ENCODE measurements at places on chromosomes 6 and 20.

- no peak for DNase-seq
Measured at GRCh38 chr6:32941214-32941768, 463 bp upstream of the HLA-DMB start.

- no peak for DNase-seq
Measured at GRCh38 chr6:54737247-54737646, 109.3 kb upstream of the FAM83B start.

GRCh38 chr20:63091901-63092659 lies 85.3 kb upstream of the BHLHE23 start:
- DNase-seq: no peak

DNA sequence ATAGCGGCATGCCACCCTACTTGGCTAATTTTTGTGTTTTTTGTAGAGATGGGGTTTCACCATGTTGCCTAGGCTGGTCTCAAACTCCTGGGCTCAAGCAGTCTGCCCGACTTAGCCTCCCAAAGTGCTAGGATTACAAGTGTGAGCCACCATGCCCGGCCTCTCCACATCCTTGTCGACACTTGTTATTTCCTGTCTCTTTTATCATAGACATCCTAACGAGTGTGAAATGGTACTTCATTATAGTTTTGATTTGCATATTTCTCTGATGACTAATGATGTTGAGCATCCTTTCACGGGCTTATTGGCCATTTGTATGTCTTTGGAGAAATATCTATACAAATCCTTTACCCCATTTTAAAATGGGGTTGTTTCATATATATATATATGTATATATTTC lies 39.0 kb upstream of the ASXL1 start:
- DNase-seq: no peak

GRCh38 chr20:62805155-62805710 lies 598 bp downstream of the OGFR start:
- no peak for DNase-seq

- no peak for DNase-seq
Measured at GRCh38 chr6:72286911-72287311, 335.0 kb upstream of the KCNQ5 start.

- DNase-seq: no peak
Measured at GRCh38 chr20:50438986-50439407, 71.2 kb upstream of the PTPN1 start.

DNA sequence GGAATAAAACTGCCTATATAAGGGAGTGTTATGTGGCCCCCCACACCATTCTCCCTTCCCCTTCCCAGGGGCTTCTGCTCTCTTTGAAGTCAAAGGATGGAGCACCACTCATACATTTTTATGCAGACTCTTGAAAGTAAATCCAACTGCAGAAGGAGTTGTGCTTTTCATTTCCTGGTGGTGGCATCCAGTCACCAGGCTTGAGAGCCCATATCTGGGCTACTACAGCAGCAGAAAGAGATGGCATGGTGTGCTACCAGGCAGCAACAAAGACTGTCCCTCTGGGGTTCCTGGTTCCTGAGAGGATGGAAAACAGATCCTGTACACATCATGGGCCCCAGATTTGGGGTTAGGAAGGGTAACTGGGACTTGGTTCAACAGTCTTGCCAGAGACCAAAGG lies 226.4 kb downstream of the CLIC5 start:
- DNase-seq: no peak

- DNase-seq: no peak
Measured at GRCh38 chr20:32709632-32710121, 33.6 kb downstream of the COMMD7 start.

GRCh38 chr6:155004017-155004416 lies 8.9 kb downstream of the TIAM2 start:
- no peak for DNase-seq

GRCh38 chr6:133286765-133287164 lies 45.6 kb downstream of the EYA4 start:
- DNase-seq: peak; percentile 25

DNA sequence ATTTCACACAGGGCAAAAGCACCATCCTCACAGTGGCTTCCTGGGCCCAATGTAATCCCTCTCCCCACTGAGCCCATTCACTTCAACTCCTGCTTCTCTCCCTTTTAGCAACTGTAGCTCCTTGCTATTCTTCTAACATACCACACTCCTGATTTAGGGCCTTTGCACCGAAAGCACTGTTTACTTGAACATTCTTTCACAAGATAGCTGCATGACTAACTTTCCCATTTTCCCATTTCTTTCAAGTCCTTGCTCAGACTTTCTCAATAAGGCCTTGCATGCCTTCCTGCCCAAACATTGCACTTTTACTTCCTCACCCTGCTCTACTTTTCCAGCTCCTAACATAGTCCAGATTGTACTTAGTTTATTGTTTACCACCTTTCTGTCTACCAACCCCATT lies 73.0 kb downstream of the SHPRH start:
- DNase-seq: no peak

DNA sequence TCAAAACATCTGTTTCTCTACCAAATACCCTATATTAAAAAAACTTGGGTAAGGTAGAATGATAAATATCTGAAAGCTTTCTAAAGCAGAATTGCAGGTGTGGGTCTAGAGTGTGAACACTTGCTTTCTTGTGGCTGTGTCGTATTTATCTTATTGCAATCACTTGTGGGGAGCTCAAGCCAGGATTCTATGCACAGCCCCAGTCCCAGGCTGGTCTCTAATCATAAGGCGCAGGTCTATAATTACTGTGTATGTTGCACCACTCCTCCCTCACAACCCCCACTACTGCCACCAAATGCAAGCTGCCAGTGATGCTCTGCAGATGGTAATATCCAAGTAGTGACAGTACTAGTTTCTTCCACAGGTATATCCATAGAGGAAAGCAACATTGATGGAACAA lies 2.2 kb upstream of the E2F3 start:
- no peak for DNase-seq

GRCh38 chr20:58650181-58650775 lies 805 bp upstream of the STX16 start:
- DNase-seq: no peak

GRCh38 chr6:32857156-32857891 lies 3.3 kb downstream of the PSMB9 start:
- DNase-seq: no peak

DNA sequence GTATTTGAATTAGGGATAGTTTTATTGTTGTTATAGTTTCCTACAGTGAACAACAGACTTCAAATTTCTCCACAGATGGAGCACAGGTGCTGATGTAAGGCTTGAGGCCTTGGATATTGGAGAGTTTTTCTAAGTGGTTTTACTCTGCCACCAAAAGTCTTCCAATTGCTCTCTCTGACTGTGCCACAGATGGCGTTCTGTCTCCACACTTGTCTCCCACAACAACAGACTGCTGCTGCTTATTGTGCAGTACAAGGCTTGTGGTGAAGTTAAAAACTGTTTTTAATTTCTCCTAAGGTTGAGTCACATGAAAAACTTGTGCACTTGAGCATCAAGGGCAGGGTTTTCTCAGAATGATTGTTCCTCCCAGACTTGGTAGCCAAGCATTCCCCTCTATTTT lies 460.9 kb upstream of the KHDRBS2 start:
- DNase-seq: peak; percentile 43

- DNase-seq: no peak
Measured at GRCh38 chr6:12291839-12292604, 1.9 kb downstream of the EDN1 start.

DNA sequence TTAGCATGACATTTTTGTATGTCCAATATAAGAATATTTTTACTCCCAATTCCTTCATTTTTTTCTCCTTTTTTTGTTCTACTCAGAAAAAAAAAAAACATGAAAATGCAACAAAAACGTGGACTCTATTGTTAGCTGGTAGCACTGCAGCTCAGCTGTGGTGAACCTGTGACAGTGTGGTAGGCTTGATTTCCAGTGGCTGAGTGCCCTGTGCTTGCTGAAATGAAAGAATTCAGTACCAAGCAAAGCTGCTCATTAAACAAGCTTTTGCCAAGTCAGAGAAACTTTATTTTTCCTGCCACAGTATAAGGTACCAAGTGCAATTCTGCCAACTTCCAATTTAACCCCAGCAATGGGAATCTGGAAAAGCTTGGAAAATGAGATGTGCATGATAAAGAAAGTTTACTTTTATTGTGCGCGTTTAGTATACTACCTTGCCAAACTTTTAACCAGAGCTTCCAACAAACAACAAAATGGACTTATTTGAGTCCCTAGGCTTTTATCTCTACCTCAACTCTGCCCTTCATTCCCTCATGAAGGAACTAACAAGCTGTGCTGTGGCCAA lies 215.2 kb downstream of the SLC35F1 start:
- no peak for DNase-seq

- no peak for DNase-seq
Measured at GRCh38 chr6:106790935-106791334, 161.6 kb downstream of the QRSL1 start.

- peak; percentile 26 for DNase-seq
Measured at GRCh38 chr6:164106345-164106769, 691.8 kb downstream of the QKI start.

DNA sequence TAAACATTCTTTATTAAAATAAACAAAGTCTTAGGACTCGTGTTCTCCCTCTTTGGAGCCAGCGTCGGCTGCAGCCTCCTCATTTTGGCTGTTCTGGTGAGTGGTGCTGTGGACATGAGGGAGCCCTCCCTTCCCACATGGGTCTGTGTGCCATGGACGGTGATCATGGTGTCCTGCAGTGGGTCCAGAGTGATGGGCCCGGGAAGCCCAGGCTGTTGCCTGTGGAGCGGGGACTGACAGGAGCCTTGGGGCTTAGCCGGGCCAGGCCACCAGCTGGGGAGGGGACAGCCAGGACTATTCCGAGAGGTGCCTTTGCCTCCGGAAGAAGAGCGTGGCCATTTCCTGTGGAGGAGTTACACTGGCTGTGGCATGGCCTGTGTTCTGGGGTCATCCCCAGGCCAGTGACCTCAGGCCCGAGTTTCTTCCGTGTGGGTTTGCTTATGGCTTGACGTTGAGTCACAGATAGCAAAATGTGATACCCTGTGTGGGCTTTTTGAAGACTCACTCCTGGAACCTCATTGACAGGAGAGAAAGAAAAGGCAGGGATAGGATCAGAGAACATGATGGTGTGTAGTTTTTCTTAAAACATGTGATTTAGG lies 153.4 kb downstream of the DTNBP1 start:
- DNase-seq: no peak

DNA sequence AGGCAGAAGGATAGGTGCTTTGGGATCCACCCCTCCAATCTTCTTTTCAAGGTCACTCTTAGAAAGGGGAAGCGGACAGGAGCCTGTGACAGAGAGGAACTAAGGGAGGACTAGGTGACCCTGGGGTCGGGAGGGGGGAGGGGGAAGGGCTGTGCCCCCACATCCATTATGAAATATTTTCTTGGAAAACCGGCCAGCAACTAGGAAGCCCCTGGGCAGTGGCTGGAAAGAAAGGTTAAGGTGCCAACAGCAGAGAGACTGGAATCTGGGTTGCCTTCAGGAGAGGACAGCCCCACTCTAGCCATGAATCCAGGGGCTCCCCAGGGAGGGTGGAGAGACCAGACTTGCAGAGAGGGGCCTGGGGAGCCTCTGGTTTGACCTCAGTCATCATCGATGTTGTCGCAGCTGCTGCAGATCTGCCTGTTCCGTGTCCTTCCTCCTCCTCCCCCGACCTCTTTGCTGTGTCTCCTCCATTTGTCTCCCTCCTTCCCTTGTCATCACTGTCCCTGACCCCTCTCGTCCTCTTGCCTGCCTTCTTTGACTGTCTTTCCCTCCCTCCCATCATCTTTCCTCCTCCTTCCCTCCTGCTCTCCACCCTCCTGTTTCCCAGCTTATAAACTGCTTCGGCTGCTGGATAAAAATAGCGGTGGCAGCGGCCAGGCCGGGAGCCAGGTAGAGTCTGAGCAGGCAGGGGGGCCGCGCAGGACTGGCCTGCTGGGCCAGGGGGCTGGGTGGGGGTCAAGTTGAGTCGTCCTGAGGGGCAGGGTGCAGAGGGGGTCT lies 3.2 kb downstream of the SLC29A1 start:
- DNase-seq: no peak

DNA sequence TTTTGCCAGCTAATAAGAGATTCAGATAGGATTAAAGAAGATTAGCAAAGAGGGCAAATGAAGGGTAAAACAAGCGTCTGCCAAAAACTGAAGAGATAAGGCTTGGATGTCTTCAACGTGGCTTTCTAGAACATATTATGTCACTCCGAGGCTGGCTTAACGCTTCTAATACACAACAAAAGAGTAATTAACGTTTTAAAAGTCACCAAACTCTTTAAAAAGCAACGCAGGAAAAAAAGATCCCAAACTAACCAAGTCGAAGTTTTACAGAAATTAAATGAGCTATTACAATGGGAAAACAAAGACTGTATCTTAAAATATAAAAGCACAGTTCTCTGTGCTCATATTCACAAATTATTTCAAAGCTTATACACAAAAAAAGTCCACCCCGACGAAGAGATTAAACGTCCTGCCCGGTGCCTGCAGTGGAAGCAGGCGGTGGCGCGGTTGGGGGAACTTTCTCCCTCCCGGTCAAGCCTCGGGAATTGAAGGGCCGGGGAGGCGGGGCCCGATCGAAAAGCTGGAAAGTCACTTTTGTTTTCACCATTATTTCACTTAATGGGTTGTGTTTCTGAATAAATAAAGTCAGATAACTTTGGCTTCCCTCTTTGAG lies 1.2 kb downstream of the MAK start:
- DNase-seq: peak; percentile 26

DNA sequence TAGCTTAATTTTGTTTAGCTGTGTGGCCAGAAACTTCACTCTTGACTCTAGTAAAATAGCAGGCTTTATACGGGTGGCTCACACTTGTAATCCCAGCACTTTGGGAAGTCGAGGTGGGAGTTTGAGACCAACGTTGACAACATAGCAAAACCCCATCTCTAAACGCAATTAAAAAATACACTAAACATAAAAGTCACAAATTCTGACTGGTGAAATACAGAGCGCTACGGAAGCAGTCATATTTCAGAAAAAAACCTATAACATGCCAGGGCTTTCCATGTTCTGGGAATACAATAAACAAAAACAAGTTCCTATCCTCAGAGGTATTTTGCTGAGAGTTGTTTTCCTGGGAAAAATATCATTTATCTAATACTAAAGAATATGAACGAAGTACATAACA lies 24.8 kb upstream of the ZSCAN23 start:
- DNase-seq: no peak

DNA sequence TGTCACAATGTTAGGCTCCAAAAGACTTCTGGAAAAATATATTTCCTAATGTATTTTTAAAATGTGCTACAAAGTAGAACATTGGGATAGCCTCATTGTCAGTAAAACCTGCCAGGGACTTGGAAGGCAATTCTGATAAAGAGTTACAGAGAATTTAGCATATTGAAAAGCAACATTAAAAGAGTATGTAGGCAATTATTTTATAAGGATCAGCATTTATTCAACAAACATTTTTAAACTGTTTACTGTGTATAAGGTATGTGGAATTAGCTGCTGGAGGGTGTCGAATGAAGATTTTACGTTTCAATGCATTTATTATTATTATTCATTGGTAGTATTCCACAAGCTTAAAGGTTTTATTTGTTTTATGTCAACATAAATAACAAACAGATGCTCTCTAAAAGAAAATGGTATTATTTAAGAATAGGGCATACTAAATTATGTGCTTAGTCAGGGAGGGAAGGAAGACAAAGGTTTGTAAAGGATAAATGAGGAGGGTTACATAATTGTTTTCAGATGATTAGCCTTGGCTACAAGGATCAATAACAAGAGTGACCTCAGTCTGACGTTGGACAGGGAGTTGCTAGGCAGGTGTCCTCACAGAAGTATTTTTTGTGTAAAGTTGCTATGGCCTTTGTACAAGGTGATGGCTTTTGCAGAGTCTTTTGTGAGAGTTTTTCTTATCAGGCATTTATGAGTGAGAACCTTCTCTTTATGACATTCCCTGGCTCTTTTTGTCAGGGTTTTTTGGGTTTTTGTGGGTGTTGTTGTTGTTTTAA lies 313.4 kb upstream of the PLCB4 start:
- no peak for DNase-seq

GRCh38 chr20:61644378-61645076 lies 392.5 kb downstream of the CDH4 start:
- no peak for DNase-seq

GRCh38 chr6:149084808-149085556 lies 232.5 kb upstream of the TAB2 start:
- DNase-seq: no peak
